Glomerular endothelial cell (primary cell): ENCODE measurements at places on chromosomes 4 and X.
A peak's percentile ranks its signal among the peaks of the same experiment; 100 is the strongest.

DNA sequence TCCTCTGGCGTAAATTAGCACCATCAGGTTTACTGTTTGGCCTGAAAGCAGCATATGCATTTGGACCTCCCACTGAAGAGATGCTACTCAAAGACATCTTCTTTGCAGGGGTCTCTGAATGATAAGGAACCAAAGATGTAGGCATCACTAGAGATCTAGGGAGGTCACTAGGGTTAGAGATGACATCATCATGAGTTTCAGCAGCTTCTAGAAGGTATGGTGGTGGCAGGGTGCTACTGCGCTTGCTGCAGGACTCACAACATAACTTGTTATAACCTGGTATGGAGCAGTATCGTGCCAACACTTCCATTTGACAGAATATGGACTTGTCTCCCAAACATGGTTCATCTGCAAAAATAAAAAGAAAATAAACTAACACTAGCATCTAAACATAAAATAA, 251.6 kb downstream of the NPFFR2 start:
- no peak for DNase-seq

DNA sequence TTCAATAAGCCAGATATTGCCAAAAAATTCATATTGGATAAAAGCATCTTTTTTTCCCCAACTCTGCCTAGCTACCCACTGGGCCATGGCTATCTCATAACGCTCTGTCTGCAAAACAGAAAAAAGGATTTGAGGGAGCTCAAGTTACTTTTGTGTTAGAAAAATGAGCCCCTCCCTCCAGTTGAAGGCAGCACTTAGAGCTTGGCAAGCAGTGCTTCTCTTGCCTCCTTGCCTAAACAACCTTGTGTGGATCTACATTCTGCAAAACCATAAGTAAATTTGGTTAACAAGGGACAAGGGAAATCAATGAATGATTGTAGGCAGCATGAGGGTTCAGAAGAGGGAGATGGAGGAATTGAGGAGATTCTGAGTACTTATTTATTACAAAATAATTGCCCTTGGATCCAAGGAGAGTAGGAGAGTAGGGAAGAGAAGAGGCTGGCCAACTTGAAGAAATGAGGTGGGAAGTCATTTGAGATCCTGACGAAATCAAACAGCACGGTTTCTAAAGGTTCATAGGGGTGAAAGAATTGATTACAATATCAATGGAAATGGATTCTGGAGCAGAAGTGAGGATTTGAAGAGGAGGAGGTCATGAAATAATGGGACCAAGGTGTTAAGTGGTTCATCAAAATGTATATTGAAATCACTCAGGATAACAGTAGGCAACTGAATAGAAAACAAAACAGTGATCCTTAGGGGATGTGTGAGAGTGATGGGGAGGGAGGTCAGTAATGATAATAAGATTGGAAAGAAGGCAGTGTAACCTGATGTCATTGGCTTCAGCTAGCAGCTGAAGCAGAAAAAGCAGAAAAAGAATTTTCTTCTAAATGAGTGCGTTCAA, 434.8 kb upstream of the IGFBP7 start:
- no peak for DNase-seq

DNA sequence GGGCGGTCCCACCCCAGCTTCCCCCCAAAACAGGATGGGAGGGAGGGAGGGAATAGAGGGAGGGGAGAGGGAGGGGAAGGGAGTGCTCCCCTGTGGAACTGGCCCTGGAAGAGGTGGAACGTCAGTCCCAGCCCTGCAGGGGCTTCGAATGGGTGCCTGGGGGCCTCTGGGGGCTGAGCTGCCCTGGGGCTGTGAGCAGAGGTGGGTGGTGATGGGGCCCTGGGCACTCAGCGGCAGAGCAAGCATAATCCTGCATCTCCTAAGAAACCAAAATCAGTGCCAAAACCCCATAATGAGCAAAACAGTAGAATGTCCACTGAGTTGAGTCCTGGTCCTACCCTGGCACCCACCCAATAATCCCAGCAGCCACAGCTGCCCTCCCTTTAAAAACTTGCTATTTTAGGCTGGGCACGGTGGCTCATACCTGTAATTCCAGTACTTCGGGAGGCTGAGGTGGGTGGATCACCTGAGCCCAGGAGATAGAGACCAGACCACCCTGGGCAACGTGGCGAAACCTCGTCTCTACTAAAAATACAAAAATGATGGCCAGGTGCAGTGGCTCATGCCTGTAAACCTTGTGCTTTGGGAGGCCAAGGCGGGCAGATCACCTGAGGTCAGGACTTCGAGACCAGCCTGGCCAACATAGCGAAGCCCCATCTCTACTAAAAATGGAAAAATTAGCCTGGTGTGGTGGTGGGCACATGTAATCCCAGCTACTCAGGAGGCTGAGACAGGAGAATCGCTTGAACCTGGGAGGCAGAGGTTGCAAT, 11.1 kb downstream of the DOK7 start:
- DNase-seq = no peak

DNA sequence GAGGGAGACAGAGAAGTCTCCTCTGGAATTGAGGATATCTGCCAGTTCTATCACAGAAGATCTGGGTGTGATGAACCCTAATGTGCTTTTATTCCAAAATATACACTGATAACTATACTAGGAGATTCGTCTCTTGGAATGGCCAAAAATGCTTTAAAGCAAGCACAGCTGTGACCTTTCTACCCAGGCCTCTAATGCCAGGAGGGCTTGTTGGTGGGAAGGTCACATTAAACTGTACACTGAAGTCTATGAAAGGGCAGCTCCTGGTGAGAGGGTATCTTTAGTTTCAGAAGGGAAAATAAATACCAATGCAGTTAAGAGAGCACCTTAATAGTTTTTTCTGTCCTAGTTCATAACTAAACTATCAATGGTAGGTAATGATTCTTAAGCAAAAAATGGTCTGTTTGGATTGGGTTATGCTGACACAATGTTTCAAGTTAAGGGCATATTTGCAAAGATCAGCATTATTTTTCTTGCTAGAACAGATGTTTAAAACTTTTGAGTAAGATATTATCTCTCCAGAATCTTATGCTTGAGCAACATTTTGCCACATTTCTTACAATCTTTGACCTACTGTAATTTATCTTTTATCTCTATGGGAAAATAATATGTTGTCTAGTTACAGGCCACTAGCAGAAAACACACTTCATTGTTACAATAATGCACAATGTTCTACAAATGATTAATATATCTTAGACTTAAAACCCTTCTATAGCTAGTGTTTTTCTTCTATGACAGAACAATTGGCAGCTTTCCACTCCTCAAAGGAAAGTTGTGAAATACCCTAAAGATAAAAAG, 59.6 kb downstream of the SEC24D start:
- no peak for DNase-seq

DNA sequence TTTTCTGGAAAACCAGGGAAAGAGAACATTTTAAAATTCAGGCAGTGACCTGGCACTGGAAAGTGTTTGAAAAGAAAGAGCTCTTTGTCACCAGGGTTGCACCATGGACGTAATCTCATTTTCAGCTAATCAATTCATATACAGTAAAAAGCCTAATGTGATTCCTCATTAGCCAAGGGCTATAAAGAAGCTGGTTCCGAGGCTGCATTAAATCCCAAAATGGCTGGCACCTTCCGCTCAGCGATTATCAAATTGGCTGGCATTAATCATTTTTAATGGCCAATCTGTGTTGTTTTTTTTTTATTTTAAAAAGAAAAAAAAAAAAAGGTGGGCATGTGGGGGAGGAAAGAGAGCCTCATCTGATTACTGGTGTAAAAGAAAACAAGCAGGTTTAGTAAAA, 341.4 kb downstream of the RAB28 start:
- DNase-seq = no peak

DNA sequence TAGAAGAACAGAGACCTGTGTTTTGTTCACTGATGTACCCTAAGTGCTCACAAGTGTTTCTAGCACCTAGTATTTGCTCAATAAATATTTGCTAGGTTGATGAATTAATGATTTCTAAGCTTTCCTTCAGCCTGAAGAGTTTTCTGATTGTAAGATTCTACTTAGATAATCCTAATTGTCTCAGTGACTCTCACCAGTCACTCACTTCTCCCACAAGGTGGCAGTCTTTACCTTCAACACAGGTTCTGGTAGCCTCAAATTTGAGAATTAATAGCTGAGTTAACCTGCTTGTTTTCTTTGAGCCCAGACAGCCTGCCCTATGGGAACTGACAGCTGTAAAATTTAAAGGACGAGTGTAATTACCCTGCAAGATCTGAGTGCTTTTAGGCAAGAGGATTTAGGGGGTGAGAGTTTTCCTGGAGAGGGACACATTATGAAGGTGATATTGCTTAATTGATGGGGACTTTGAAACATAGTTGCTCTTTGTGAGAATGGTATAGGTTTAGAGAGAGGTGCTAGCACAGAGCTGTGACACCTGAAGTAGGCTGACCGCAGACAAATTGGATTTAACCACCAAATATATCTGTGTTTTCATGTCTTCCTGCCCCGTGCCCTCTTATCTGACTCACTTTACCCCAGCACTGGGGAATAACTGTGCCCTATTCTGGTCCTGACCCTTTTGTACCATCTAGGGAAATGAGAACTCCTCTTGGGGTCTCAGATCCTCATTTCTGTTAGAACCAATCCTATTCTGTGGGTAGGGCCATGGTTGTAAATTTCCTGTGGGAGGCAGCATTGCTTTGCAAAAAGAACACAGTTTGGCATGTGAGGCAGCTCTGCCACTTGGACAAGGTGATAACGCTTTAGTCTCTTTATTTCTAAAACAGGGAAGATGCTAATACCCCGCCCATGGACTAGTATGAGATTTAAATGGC, 27.7 kb downstream of the CD38 start:
- peak; percentile 34 for DNase-seq
